ENCODE measurements at places on chromosomes 2 and 18.

- DNase-seq, result no peak
Measured at GRCh38 chr18:33851546-33852078, 273.6 kb downstream of the ASXL3 start.

- no peak for DNase-seq
Measured at GRCh38 chr2:216915557-216916150, 55.8 kb upstream of the TNP1 start.

DNA sequence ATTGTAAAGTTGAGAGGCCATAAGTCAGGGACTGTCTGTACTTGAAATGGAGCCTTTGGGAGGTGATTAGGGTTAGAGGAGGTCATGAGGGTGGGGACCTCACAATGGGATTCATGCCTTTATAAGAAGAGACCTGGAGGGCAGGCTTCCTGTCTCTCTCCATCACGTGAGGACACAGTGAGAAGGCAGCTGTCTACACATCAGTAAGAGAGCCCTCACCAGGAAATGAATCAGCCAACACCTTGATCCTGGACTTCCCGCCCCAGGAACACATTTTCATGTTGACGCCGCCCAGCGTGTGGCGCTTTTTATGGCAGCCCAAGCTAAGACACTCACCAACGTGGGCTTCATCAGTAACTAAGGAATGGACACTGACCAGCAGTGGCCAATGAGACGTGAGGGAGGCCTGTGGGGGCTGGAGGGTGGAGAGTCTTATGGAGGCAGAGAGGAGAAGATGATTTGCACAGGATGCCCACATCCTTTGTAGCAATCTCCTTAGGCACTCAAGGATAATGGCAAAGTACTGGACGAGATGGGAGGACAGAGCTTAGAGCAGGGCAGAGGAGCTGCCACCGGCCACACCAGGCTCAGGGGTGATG lies 162.7 kb downstream of the EIPR1 start:
- no peak for DNase-seq

DNA sequence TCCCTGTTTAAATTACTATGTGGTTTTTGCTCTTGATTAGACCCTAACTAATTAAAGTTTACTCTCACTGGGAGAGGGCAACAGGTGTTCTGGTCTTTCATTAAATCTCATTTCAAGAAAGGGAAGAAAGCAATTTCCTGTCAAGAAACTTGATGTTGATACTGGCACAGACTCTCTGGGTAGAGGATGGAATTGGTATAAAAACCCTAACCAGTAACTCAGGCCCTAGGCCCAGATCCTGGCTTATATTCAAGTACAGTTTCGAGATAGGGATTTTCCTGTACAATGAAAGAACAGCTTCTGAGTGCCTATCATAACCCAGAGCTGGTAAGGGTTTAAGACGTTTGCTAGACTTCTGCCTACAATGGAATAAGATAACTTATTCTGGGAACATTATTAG lies 61.6 kb upstream of the ACYP2 start:
- no peak for DNase-seq

- no peak for DNase-seq
Measured at GRCh38 chr2:212032536-212033219, 505.9 kb downstream of the ERBB4 start.
